ENCODE measurements at places on chromosomes 12 and 14.

DNA sequence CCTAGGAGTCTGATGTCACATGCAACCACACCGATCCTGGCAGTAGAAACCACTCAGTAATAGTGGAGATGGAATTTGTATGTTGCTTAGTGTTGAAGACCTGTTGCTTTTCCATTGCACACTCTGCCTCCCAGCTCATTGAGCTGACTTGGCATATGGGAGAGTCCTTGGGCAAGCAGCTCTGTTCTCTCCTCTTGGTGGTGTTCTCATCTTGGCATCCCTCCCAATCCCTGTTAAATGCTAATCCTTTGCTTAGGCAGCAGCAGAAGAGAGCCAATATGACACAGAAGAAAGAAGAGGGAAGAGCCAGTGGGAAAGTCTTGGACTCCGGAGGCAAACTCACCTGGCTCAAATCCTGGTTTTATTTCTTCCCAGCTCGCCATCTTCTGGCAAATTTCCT lies 178.0 kb upstream of the CAND1 start:
- no peak for DNase-seq

DNA sequence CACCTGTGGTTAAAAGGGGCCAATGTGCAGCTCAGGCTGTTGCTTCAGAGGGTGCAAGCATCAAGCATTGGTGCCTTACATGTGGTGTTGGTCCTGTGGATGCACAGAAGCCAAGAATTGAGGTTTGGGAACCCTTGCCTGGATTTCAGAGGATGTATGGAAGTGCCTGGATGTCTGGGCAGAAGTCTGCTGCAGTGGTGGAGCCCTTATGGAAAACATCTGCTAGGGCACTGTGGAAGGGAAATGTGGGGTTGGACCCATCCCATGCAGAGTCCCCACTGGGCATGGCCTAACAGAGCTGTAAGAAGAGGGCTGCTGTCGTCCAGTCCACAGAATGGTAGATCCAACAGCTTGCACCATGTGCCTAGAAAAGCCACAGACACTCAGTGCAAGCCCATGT lies 36.6 kb downstream of the PCNX1 start:
- DNase-seq = no peak

DNA sequence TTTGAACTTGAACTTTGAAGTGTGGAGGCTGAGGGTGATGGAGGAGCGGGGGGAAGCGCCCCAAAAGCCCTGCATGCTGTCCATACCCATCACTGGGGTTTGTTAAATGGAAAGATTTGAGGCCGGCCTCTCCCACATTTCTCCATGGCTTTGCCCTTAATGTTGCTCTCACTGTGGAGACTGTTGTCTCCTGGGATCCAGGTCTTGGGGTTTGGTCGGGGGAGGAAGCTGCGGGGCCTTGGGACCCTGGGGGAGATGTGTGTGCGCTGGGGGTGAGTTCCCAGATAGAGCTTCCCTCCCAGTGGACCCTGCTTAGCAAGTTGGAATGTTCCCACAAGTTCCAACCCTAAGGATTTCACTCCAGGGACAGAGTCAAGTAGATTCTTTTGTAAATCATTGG lies 28.0 kb upstream of the LRTM2 start:
- DNase-seq = no peak

- no peak for DNase-seq
These were observed 934 bp upstream of the TAPBPL start for GRCh38 chr12:6450869-6451347.

- no peak for DNase-seq
These were observed 231.9 kb upstream of the HMGA2 start for GRCh38 chr12:65592416-65592815.

DNA sequence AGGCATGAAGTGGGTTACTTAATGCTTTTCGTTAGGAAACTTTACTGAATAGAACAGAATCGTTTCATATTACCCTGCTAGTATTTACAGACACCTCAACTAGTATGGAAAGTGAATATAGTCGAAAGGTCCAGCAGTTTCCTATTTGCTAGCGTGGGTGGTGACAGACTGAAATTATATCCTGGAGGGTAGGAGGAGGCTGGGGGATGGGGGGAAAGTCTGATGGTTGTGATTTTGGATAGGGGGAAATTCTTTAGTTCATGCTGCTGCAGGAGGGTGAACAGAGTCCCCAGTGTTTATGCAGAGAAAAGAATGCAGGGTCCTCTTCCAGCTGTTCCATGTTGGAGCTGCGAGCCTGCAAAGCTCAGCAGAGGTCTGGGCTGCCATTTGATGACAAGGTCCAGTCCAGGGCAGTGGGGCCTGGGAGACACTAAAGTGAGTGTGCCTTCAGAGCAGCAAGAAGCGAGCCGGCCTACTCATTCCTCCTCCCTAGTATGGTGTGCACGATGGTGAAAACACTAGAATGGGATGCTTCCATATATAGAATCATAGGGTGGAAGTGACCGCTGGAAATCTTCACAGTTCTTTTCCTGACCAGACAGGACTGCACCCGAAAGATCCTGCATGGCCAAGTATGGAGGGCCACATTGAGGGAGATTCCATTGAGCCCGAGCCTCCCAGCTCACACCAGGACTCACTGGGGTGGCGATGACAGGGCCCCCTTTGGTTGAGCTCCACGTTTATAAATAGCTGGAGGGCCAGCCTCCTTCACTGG lies 2.1 kb downstream of the SAMD4A start:
- no peak for DNase-seq

DNA sequence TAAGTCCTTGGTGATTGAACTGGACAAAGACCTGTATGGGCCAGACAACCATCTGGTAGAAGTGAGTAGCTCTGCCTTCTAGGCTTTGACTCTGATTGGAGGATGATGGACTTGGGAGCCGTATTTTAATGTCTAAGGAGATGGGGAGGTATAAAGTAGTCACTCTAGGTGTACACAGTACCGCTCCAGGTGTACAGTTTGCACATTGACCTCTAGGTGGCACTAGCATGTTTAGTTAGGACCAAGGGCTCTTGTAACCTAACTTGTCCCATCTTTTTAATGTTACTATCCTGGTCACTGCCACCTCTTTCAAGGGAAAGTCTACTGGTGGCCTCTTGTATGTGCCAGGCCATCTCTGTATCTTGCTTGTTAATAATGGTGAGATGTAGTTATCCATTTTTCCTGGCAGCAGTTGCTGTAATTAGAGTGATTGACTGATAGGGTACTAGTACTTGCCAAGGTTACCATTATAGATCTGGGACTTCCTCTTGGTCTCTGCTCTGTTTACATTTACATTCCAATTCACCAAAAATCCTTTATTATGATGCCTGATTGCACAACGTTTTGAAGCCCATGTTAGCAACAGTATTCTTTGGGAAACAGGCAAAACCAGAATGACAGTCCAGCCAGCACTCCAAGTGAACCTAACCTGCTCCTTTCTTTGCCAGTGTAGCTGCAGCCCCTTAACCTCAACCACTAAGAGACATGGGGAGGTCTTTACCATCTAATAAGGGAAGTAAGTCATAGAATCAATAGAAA lies 3.6 kb downstream of the SMARCD1 start:
- DNase-seq = no peak

DNA sequence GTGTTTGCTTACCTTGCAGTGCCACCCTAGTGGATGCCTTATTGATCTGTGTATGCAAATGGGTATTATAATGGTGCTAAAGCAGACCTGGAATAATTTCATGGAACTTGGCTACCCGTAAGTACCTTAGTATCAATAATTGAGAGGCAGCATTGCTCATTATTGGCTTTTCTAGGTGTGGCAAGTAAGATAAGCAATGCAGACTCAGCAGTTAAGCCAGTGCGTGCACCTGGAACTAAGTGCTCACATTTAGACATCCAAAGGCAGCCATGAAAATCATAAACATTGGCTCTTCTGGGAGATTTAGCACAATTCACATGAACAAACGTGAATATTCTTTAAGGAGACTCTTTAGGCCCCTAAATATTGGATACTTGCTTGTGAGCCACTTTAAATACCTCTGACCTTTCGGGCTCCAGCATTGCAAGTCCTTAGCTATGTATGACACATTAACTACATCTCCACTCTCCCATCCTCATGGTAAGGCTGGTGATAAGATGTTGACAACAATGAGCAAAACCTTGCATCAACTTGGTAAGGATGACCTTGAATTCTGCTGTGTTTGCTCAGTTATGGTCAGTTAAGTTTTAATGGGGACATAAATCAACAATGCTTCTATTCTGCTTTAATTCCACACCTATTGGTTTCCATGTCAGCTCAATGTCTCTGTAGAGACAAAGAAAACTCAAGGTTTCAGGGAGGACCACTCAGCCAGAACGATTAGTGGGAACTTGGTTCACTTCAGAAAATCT lies 112.0 kb downstream of the SLC5A8 start:
- DNase-seq = no peak

DNA sequence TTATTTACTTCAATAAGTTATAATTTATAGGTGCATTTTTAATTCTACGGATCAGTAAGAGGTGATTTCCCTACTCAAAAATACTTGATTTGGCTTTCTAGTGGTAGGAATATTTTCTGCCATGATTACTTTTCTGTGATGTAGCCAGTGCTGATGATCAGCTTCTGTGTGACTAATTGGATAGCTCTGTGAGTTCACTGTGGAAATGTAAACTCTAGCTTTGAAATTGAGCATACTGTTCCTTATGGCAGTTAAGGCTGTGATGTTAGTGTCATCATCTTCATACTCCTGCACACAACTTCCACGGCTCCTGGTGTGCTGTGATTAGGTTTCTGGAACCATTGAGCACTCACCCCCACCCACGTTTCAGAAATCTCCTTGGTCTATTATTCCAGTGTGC lies 48.2 kb downstream of the PLEKHA5 start:
- DNase-seq = no peak

DNA sequence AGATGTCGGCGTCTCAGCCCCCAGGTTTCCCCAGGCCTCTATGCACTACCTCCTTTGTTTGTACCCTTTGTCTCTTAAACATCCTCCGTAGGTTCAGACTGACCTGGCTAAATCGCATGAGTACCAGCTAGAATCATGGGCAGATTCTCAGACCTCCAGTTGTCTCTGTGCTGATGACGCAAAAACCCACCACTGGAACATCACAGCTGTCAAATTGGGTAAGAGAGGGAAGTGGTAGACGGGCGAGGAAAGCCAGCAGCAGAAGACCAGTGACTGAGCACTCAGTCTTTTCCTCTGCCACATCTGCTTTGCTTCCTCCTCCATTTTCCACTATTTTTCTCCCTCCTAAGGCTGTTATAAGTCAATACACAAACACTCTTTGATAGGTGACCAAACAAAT lies 29.7 kb downstream of the A2ML1 start:
- no peak for DNase-seq

GRCh38 chr14:22887990-22888378 lies 5.0 kb downstream of the REM2 start:
- no peak for DNase-seq

GRCh38 chr12:48219631-48220030 lies 16.5 kb upstream of the OR10AD1 start:
- DNase-seq = no peak

DNA sequence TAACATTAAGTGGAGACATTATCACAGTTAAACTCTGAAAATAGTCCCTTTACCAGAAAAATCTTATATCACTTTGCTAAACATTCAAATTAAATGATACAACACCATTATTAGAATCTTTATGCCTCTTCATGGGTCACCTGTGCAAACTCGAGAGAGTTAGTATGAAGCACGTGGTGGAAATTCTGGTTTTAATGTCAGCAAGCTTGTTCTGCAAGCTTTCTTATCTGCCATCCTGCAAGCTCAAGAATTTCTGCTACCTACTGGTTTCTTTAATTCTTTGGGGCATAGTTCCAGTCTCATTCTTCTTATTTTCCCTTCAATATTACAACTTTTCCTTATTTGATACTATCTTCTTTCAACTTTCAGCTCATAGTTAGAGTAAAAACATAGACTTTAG lies 868 bp downstream of the CATSPERB start:
- no peak for DNase-seq

DNA sequence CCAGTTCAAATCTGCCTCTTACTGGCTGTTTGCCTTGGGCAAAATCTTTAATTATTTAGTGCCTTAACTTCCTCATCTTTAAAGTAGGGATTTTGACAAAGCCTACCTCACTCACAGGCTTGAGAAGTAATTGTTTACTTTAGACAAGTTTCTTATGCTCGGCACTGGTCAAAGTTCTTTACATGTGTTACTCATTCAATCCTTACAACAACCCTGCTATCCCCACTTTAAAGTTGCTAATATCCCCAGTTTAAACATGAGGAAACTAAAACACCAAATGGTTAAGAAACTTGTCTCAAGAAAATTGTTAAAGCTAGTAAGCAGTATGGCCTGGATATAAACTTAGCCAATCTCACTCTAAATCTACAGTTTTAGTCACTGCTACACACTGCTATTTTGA lies 204.0 kb upstream of the AVPR1A start:
- no peak for DNase-seq

DNA sequence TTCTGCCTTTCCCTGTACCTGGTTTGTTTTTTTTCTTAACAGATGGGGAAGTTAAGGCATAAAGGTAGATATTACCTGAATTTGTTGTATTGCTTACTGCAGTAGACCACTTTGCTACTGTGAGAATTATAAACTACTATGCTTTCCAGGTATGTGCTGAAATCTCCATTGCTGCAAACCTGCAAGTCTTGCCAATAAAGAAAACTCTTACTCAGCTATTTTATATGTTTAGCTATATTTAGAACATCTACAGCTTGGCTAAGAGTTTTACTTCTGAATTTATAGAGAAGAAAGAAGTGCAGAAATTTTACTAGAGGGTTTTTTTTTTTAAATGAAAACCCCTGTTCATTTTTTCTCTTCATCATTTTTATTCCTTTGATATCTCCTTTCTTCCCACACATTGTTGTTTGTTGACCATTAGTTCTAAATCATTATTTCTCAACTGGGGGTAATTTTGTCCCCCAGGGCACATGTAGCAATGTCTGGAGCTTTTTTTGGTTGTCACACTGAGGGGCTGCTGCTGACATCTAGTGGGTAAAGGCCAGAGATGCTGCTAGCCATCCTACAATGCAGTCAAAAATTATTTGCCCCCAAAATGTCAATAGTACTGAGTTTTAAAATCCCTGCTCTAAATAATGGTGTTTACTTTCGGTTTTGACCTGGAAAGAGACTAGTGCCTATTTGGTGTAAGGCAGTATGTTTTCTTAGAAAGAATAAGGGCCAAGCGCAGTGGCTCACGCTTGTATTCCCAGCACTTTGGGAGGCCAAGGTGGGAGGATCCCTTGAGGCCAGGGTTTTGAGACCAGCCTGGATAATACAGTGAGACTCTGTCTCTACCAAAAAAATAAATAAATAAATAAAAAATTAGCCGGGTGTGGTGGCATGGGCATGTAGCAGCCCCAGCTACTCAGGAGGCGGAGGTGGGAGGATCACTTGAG lies 48.6 kb downstream of the PCNX1 start:
- peak; percentile 19 for DNase-seq

GRCh38 chr12:126051611-126052107 lies 986.4 kb downstream of the AACS start:
- peak; percentile 14 for DNase-seq

GRCh38 chr12:109500406-109501185 lies 23.2 kb downstream of the UBE3B start:
- no peak for DNase-seq

GRCh38 chr12:111818340-111818739 lies 23.7 kb upstream of the MAPKAPK5 start:
- no peak for DNase-seq

DNA sequence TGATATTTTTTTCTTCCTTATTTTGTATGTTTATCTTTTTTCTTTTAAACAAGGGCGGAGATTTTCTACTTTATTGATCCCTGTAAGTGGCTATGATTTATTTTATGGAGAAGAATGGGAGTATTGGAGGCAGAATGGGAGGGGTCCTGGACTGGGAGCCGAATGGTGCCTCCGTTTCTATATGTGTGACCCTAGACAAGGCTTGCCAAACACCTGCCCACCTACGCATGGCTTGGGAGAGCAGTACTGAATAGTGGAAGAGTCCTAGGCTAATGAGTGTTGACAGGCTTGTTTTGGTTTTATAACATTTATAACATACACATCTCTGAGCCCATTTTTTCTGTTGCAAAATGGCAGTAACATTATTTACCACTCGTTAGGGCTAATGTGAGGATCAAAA lies 29.0 kb downstream of the STK38L start:
- DNase-seq = no peak

Measured in GM04504 (cell line).